ENCODE measurements at places on chromosomes 4 and X.

- DNase-seq, result no peak
These were observed 39.3 kb upstream of the MXD4 start for GRCh38 chr4:2301225-2301642.

- no peak for DNase-seq
These were observed 347.1 kb upstream of the GATB start for GRCh38 chr4:152107736-152108500.

GRCh38 chr4:24470666-24471485 lies 113.5 kb downstream of the DHX15 start:
- DNase-seq, result peak; percentile 23

GRCh38 chrX:7076245-7076661 lies 71.3 kb upstream of the STS start:
- no peak for DNase-seq

- no peak for DNase-seq
These were observed 82.5 kb upstream of the STX18 start for GRCh38 chr4:4624276-4624897.

DNA sequence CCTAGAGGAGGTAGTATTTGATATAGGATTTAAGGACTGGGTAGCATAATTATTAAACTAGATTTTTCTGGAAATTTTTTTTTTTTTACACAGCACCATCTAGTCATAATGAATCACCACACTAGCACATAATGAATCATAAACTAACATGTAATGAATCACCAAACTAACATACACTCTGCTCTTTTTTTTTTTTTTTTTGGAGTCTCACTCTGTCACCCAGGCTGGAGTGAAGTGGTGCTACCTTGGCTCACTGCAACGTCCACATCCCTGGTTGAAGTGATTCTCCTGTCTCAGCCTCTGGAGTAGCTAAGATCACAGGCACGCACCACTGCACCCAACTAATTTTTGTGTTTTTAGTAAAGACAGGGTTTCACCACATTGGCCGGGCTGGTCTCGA lies 92.5 kb downstream of the FAM13A start:
- DNase-seq, result no peak

GRCh38 chrX:78643096-78643495 lies 16.0 kb downstream of the RTL3 start:
- no peak for DNase-seq

DNA sequence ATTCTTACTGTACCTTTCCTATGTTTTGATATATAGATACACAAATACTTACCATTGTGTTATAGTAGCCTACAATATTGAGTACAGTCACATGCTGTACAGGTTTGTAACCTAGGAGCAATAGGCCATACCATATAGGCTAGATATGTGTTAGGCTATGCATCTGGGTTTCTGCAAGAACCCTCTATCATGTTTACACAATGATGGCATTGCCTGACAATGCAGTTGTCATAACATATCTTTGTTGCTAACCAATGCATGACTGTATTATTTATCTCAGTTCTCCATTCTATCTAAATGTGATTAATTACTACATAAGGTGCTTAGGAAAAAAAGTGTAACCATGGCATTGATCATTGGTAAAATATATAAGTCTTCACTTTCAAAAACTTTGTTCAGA lies 10.0 kb upstream of the SPCS3 start:
- no peak for DNase-seq

DNA sequence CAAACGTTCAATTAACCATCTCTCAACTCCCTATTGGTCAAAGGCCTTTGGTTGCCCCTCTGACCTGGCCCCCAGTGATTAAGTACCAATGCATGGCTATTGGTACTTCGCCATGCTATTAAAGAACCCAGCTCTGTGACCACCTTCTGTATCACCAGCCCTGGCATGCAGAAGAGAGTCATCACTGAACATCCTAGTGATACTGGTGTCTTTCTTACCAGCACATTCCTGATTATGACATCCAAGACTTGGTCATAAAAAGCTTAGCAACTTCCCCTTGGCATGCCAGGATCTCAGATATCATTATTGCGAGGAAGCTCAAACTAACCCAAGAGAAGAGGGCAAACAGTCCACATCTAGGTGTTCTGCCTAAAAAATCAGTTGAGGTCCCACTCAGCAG lies 122.3 kb upstream of the OTUD4 start:
- no peak for DNase-seq

- DNase-seq, result no peak
These were observed 59.0 kb downstream of the FAM193A start for GRCh38 chr4:2595436-2595835.

Data from NCI-H187 (cell line).